ENCODE measurements at places on chromosomes 4 and X. TPM values are rescaled to one million over a fixed set of nuclear protein-coding genes. Genes with fewer than 3 reads are reported as not detected.

GRCh38 chr4:82493721-82494425 is 63.5 kb downstream of the ENOPH1 start:
- DNase-seq: no peak

The S100G gene
- not detected for polyA plus RNA-seq

The ALAS2 gene
- not detected for polyA plus RNA-seq

- no peak for DNase-seq
Measured at GRCh38 chr4:38949411-38950051, 81.9 kb downstream of the FAM114A1 start.

DNA sequence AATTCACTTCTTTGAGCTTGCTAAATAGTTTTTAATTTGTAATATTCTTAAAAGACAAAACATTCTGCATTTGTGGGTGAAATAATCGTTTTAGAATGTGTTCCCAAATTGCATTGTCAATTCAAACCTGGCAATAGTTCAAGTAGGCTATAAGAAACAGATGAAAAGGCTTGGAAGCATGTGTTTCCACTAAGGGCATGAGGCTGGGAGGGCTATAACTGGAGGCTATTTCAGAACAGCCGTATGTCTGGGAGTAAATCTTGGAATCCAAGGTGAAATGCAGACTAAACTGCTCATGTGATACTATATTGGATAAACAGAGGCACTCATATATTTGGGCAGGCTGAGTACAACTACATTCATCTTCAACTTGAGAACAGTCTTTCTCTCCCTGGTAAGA is 117.4 kb upstream of the GRPR start:
- DNase-seq: no peak

The AKAP4 gene
- not detected for polyA plus RNA-seq

DNA sequence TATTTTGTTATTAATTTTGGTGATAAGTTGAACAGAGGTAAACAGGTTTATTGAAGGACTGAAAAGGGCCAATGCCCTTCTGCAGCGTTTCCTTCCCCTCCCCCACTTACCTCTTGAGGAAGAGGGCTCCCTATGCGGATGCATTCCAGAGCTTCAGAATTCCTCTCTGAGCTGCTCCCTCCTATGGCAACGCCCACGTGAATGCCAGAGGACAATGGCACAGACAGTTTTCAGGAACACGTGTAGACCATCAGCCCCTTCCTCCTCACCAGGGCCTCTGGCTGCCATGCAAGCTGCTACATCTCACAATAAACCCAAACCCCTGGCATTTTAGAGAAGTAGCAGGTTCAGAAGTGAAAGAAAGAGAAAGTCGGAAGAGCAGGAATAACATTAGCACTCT is 127.9 kb downstream of the CHRDL1 start:
- DNase-seq: no peak

- no peak for DNase-seq
Measured at GRCh38 chrX:39720945-39721344, 376.8 kb downstream of the BCOR start.

The SGMS2 gene
- 4.3 TPM for polyA plus RNA-seq

GRCh38 chr4:54897590-54897989 is 227.8 kb downstream of the KDR start:
- DNase-seq: no peak

GRCh38 chrX:17595456-17596035 is 141.7 kb upstream of the SCML1 start:
- no peak for DNase-seq
